Pericardium fibroblast (primary cell): ENCODE measurements at places on chromosomes 4 and X. TPM values are rescaled to one million over a fixed set of nuclear protein-coding genes. Genes with fewer than 3 reads are reported as not detected.

IL1RAPL1 gene
- 0.58 and 1.5 TPM in 2 replicates for total RNA-seq

AFF2 gene
- total RNA-seq: 0.34 and 0.35 TPM in 2 replicates

CXCL9 gene
- not detected in 2 replicates for total RNA-seq

MAP3K15 gene
- not detected in 2 replicates for total RNA-seq

TRO gene
- 15.2 and 24.0 TPM in 2 replicates for total RNA-seq

MMRN1 gene
- total RNA-seq: 0.58 TPM in 1 of 2 replicates, not detected in the other

TRIML1 gene
- not detected in 2 replicates for total RNA-seq

ATOH1 gene
- total RNA-seq: not detected in 2 replicates

IGSF1 gene
- not detected in 2 replicates for total RNA-seq

SLC2A9 gene
- total RNA-seq: 2.6 and 4.6 TPM in 2 replicates

IL3RA gene
- total RNA-seq: not detected in 2 replicates

TCEAL6 gene
- total RNA-seq: not detected in 2 replicates

PLP1 gene
- total RNA-seq: 2.5 and 5.8 TPM in 2 replicates

FAAH2 gene
- total RNA-seq: not detected in 2 replicates

RHOXF2 gene
- total RNA-seq: not detected in 2 replicates

TCEAL3 gene
- 38.0 and 98.5 TPM in 2 replicates for total RNA-seq

KANTR gene
- 2.0 and 3.9 TPM in 2 replicates for total RNA-seq

TLR1 gene
- total RNA-seq: 0.09 and 1.9 TPM in 2 replicates

DCAF12L2 gene
- 0.43 TPM in 1 of 2 replicates, not detected in the other for total RNA-seq

CCSER1 gene
- not detected in 2 replicates for total RNA-seq

IL21 gene
- not detected in 2 replicates for total RNA-seq

HSFX3 gene
- total RNA-seq: not detected in 2 replicates

CT45A9 gene
- total RNA-seq: not detected in 2 replicates

ANKRD50 gene
- total RNA-seq: 22.8 and 28.0 TPM in 2 replicates

NDUFB11 gene
- total RNA-seq: 83.6 and 95.2 TPM in 2 replicates

DCAF8L2 gene
- total RNA-seq: not detected in 2 replicates

STK26 gene
- 0.85 and 4.9 TPM in 2 replicates for total RNA-seq

MAGEB10 gene
- total RNA-seq: not detected in 2 replicates

GABRA4 gene
- not detected in 2 replicates for total RNA-seq

ADGRG2 gene
- 0.82 and 1.0 TPM in 2 replicates for total RNA-seq

UTP3 gene
- total RNA-seq: 13.9 and 16.8 TPM in 2 replicates
